ENCODE measurements at places on chromosomes 12 and 14.

DNA sequence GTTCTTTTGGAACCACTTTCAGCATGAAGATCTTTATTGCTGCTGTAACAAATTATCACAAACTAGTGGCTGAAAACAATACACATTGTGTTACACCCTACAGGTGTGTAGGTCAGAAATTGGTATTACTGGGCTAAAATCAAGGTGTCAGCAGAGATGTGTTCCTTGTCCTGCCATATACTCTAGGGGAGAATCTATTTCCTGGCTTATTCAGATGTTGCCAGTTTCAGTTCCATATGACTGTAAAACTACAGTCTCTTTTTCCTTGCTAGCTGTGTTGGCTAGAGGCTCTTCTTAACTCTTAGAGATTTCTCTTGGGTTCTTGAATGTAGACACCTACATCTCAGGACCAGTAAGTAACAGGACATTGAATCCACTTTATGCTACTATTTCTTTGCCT lies 215.6 kb upstream of the PPFIA2 start:
- DNase-seq, result no peak

DNA sequence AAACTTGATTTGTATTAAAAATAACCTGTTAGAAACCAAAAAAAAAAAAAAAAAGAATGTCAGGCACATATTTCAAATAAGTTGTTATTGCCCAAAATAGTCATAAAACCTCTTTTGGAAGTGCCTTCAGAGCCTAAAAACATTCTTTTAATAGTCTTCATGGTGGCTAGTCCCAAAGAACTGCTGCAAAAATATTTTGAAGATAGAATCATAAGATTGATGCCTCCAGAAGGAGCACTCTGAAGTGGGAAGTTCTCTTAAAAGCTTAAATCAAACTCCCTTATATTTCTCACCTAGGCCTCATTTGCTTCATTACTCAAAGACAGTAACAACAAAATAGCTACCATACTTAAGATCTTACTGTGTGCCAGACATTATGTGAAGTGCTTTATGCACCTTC lies 27.2 kb upstream of the NT5DC3 start:
- no peak for DNase-seq

DNA sequence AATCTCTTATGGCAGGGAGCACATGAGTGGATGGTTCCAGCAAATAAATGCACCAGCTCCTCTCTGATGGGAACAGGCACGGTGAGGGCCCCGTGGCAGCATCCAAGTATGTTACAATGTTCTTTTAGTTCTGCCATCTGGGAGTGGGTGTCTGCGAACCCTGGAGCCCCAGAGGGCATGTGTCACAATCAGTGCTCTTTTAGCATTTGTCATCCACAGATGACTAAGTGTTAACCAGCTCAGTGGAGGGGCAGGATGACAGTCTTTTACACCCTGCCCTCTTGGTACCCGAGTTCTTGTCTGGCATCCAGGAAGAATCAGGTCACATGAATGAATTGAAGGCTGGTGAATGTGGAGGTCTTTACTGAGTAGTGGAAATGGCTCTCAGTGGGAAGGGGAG lies 560.4 kb upstream of the FLRT2 start:
- DNase-seq, result no peak

- no peak for DNase-seq
These were observed 292.1 kb downstream of the GLT1D1 start for GRCh38 chr12:129145381-129145780.

- no peak for DNase-seq
These were observed 2.8 kb downstream of the EFS start for GRCh38 chr14:23362200-23362599.

DNA sequence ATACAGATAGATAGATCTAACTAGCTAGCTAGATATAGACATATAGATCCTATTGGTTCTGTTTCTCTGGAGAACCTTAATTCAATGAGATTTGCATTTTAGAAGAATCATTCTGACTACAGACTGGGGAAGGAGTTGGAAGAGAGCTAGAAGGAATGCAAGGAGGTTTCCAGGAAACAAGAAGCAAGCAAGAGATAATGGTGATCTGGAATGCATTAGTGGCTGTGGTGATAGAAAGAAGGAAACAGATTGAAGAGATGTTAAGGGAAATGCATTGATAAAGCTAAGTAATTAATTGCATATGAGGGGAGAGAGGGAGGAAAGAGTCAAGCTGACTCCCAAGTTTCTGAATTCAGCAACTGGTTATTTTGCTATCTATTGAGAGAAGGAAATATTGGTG lies 42.7 kb downstream of the DBX2 start:
- no peak for DNase-seq

GRCh38 chr14:28596391-28596790 lies 170.2 kb upstream of the FOXG1 start:
- no peak for DNase-seq

DNA sequence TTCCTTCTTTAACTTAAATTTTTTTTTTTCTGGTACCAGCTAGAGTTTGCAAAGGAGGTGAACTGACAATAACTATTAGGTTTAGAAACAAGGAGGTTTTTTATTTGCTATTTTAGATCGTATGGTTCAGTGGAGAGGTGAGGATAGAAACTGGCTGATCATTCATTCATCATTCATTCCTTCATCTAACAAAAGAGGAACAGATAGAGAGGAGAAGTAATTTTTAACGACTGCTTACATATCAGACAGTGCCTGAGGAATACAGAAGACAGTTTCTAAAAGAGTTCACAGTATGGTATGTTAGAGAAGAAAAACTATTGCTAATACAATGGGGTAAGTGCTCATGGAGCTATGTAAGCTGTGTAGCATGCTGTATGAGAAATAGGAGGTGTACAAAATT lies 111.1 kb downstream of the ERC1 start:
- no peak for DNase-seq

DNA sequence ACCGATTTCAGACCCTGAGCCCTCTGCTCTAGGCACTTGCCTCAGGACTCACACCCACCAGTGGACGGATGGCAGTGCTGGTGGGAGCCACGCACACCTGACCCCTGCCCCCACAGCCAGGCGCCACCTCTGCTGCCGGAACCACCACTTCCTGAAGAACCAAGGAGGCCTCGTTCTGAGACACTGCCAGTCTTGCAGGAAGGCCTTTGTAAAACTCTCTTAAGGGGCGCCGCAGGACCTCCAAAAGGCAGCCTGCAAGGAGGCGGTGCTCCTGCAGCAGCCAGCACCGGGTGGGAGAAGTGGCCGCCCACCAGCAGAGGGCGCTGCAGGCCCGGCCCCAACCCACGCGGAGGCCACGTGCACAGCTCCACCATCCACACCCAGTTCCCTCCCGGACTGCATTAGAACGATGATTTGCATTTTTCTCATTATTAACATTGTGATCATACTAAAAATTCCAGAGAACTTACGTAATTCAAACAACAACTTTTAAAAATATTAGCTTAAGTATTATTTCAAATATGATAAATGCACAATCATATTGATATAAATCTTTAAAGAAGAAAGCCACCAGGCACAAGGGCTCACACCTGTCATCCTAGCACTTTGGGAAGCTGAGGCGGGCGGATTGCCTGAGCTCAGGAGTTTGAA lies 12.8 kb downstream of the STX2 start:
- peak; percentile 52 for DNase-seq

DNA sequence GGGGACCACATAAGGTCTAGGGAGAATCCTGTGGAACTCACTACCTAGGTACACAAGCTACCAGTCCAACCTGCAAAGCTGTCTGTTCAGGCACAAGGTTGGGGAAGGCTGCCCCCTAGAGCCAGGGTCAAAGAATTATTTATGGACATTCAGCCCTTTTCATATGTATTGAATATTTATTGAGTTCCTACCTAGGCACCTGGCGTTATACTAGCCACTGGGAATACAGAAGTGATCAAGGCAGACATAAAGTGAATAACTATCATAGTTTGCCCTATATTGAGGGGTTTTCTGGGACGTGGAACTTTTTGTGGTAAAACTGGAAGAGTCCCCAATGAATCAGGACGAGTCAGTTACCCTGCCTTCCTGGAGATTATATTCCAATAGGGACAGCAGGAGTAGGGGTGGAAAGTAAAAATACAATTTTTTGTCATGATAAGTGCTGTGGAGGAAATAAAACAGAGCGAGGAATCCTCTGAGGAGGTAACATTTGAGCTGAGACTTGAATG lies 5.8 kb upstream of the SLC48A1 start:
- DNase-seq, result no peak

DNA sequence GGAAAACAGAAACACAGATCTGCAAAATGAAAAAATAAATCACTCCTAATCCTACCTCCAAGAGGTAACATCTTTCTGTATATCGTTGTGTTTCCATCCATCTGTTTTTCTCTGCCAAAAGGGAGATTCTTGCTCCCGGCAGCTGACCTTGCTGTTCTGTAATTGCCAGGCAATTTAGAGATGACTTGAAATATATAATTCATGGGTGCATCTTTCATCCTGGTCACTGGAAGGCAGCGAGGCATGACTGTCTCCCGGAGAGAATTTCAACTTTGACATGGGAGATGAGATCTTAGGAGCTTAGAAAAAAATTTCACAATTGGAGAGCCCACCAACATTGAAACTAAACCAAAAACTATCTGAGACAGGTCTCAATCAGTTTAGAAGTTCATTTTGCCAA lies 53.0 kb downstream of the WSCD2 start:
- no peak for DNase-seq

DNA sequence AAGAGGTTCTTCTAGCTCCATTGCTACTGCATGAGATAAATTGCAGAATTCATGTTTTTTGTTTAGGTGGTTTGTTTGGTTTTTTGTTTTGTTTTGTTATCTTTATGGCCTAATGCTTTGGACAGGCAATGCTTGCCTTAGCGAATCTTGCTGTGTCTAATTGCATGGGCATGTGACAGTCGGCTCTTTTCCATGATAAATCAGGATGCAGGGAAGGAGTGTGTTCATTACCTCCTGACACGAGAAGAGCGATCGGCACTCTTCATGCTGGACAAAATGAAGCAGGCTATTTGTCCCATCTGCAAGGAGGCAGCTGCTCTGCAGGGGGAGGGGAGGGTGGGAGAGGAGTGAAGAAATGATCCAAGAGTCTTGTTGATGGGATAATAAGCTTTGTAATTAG lies 6.5 kb downstream of the CCDC60 start:
- no peak for DNase-seq

GRCh38 chr14:95392841-95393240 lies 73.1 kb upstream of the CLMN start:
- DNase-seq, result no peak

DNA sequence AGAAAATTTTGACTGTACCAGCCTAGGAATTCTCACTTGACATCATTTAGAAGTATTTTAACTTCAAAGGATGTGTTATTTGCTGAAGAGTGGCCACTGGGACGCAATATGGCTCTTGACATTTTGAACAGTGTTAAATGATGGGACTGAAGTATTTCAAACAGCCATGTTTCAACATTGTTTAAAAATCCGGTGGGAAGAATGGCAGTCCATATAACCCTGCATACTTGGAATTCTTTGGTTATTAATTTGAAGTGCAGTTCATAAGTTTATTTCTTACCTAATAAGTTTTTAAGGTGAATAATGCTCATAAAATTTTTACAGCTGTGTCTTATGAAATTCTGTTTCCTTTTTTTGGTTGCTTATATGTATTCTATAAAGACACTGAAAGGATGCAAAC lies 8.3 kb downstream of the TMTC2 start:
- no peak for DNase-seq

GRCh38 chr12:19932413-19932812 lies 435.9 kb upstream of the PDE3A start:
- DNase-seq, result no peak

DNA sequence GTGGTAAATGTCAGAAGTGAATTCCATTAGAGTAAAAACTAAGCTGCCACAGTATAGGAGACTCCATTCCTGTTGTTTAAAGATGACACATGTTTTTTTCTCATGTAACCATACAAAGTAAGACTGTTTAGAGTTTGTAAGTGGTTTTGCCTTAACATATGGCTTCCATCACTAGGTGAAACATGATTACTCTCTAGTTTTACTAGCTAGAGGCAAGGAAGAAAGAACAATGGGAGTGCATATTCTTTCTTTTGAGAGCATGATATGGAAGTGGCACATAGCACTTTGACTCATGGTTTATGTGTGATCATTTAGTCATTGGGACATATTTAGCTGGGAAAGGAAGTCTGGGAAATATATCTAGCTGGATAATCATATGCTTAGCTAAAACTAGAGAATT lies 7.7 kb downstream of the ATF7IP start:
- DNase-seq, result peak; percentile 66

- peak; percentile 3 for DNase-seq
These were observed 1351.7 kb upstream of the TMEM132C start for GRCh38 chr12:126915309-126915708.

GRCh38 chr12:1559676-1560091 lies 34.7 kb downstream of the FBXL14 start:
- DNase-seq, result no peak

DNA sequence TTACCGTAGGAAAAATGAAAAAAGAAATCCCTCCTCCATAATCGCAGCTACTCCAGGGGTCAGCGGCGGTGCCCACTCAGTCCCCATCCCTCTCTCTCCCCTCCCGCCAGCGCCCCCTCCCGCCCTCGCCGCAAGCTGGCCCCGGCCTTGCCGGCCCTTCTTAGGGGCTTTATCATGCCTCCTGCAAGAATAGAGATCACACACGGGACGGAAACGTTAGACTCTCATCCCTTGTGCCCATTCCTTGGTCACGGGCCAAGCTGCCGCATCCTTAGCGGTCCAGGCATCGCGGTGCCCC lies 692 bp upstream of the COX14 start:
- no peak for DNase-seq

DNA sequence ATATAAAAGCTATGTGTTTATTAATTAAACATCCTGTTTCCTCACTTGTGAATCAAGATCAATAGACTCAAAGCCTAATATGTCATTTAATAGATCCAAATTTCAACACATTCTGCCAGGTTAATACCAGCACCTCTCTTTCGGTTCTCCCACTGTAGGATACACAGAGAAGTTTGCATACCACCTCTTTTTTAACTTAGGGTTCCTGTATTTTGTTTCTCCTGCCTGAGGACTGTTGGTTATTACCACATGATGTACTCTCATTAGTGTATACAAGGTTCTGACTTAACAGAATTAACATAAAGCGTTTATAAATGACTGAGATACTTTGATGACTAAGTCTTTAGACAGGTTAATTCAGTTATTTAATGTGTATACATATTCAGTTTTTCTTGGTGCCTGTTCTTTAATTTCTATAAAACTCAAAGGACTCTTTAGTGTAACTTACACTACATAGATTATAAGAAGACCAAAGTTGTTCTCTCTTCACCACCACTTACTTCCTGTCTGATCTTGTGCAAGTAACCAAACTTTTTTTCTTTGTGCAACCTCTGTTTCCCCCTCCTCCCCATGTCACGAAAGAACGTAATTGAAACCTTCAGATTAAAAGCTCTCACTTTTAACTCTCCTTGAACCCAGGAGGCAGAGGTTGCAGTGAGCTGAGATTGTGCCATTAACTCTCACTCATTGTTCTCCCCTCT lies 89.8 kb upstream of the DNM1L start:
- peak; percentile 75 for DNase-seq

GRCh38 chr12:1644534-1645438 lies 15.8 kb downstream of the WNT5B start:
- DNase-seq, result no peak

Measured in inflammatory macrophage treated with lipopolysaccharide for 1 hour (primary cell).